ENCODE measurements at places on chromosomes 6 and 20.

DNA sequence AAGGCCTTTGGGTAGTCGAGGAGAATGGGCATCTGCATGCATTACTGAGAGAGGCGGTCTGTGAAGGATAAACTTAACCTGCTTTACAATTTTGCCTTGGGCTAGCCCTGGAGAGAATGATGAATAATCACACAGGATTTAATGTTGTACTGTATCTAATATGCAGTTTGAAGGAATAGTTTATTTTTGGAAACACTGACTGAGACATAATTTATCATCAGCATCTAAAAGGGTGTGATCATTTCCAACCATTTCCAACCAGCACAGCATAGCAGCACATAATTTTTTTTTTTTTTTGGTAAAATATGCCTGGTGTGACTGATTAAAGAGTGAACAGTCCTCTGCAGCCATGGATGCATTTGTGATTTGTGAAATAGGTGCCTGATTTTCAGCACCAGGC, 519.5 kb downstream of the PHF3 start:
- DNase-seq: no peak

DNA sequence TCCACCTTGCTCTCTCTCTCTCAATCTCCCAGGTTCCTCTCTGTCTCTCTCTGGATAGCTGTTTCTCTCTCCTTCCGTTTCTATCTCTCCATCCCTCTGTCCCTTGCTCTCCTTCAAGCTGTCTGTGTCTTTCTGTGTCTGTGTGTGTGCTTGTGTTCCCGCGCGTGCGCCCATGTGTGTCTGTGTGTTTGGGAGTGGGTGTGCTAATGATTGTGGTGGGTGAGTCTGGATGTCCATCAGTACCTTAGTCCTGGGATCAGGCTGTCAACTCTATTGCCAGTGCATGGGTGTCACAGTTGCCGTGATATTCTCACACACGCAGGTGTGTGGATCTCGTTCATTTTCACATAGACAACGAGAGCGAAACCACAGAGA, 1380.6 kb upstream of the DEFB115 start:
- DNase-seq: no peak

GRCh38 chr6:44642349-44642748, 254.8 kb downstream of the CDC5L start:
- no peak for DNase-seq

GRCh38 chr6:144796070-144796469, 510.9 kb downstream of the UTRN start:
- no peak for DNase-seq

GRCh38 chr20:1215386-1216170, 10.3 kb upstream of the RAD21L1 start:
- no peak for DNase-seq

- no peak for DNase-seq
These were observed 96.5 kb upstream of the SCP2D1 start for GRCh38 chr20:18717062-18717461.

GRCh38 chr6:149806127-149806526, 56.6 kb downstream of the PCMT1 start:
- no peak for DNase-seq

GRCh38 chr6:72689107-72689954, 67.5 kb downstream of the KCNQ5 start:
- no peak for DNase-seq

DNA sequence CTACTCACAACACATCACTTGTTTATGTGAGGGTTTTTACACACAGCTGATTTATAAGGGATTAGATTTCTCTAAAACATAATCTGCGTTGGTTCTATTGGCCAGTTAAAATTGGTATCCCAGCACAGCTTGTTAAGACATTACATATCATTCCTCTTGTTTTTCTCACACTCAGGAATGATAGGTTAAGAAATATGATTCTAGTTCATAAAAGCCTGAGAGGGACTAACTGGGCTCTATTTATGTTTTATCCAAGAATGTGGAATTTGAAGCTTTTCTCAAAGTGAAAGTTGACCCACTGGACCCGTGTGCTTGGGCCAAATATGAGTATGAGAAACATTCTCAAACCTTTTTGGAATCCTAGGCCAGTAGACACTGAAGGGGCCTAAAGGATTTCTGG, 117.3 kb downstream of the TMEM170B start:
- no peak for DNase-seq

DNA sequence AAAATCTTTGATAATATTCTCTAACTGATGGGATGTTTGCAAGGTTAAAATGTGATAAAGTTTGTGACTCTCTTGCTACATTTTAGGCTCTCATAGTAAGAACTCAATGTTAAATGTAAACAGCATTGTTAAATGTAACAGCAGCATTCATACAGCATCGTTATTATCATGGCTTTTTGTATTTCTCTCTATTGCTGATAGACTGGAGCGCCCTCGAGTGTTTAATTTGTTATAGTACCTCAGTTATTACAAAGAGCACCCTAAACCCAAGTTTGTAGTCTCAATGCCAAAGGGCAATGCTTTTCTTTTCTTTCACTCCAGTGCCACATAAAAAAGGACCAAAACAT, 14.9 kb upstream of the TTPAL start:
- peak; percentile 70 for DNase-seq

DNA sequence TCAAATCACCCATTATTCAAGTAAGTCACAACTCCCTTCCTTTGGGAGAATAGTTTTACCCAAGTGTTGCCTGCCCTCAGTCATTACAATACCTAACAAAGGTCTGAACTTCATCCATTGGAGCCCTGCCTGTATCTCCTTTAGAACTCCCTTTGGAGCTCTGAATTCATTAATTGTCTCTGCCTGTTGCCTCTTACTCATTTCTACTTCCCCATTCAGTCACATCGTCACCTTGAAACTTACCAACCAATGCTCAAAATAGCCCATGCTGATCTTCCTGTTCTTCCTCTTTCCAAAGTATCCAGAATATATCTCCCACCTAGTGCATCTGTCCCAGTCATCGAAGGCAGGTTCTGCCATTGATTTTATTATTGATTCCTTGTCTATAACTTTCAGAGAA, 120.7 kb upstream of the ADGRF1 start:
- no peak for DNase-seq

DNA sequence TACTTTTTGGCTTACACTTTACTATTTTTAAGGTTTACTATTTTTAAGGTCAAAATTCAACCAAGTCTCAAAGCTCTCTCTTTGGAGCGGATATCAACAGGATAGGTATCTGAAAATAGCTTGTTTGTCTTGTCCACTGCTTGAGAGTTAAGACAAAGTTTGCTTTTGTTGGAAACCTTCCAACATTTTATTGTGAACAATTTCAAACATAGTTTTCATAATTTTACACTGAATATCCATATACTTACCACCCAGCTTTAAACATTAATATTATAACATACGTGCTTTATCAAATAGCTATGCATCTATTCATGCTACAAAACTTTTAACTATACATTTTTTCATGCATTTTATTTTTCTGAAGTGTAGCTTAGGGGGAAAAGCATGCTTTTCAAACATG, 109.9 kb downstream of the FYN start:
- DNase-seq: no peak

DNA sequence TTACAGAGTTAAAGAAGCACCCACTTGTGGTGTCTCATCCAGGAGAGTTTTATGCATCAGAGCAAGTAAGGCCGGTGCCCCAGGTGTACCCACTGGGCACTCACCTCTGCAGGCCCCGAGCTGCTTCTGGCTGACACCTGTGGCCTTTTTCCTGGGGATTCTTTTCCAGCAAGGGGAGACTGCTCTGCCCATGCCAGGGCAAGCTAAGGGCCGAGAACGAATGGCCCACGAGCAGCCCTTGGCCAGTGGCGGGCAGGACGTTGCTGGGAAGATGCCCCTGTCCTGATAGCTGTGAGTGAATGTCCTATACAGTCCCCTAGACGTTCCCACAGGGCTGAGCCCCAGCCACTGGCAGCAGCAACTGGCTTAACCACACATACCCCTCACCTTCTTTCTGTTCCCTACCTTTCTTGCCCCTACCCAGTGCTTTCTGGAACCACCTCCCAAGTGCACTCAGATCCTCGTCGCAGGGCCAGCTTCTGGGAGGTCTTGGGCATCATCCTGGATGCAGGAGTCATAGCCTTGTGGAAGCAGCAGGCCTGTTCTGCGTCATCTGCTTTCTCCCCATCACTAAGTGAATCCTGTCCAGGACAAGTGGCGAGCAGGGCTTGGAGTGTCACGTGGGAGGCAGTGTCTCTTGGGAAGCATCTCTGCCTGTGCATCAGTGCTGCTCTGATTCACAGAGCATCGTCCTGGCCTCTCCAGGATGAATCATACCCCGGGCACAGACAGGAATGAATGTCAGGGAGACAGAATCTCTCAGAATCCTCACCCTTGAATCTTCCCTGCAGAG, 32.5 kb downstream of the SYNDIG1 start:
- peak; percentile 25 for DNase-seq

DNA sequence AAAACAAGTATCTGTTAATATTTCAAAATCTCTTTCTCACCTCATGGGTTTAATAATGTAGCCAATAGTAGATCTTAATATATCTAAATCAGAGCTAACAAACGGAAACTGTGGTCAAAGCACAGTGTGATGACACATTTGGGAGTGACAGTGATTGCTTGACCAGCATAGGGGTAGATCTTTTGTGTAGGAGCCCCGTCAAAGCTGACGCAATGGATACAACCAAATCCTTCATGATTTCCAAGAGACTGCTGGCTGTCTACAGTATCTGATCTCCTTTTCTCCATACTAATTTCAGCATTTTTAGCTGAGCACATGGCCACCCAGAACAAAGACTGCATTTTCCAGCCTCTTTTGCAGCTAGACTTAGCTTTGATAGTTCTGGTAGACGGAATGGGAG, 299.3 kb upstream of the ECI2 start:
- no peak for DNase-seq

GRCh38 chr20:9409981-9410380, 104.4 kb upstream of the LAMP5 start:
- DNase-seq: peak; percentile 45

DNA sequence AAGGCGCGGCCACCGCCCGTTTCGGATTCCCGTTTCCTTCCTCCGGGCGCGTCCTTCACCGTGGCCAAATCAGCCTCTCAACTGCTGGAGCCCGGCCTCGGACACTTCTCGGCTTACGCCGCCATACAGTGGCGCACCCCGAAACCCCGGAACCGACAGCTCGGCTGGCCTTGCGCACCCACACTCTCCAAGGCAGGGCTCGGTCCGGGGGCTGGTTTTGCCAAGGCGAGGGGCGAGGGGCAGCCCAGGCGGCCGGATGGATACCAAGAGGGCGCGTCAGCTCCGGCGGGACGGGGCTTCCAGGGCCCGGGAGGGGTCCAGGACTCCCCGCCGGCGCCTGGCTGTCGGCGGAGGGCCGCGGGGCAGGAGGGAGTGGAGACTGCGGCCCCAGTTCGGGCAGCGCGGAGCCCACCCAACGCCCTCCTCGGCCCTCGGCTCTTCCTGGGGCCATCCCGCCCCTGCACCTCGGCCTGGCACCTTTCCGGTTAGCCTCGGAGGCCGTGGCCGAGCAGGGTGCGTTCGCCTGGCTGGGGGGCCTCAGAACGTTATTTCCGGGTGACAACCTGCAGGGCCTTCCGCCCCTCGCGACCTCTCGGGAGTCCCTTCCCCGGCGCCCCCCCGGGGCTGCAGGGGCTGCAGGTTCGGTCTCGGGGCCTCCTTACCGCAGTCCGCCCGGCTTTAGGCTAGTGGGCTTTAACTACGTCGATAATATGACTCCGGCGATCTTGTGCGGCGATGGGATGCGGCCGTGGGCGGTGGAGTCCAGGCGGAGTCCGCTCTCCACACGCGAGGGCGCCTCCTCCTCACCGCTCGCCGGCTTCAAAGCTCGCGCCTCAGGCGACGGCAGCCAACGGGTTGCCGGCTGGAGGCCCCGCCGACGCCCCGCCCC, 697 bp upstream of the CEP43 start:
- peak; percentile 20 for DNase-seq

DNA sequence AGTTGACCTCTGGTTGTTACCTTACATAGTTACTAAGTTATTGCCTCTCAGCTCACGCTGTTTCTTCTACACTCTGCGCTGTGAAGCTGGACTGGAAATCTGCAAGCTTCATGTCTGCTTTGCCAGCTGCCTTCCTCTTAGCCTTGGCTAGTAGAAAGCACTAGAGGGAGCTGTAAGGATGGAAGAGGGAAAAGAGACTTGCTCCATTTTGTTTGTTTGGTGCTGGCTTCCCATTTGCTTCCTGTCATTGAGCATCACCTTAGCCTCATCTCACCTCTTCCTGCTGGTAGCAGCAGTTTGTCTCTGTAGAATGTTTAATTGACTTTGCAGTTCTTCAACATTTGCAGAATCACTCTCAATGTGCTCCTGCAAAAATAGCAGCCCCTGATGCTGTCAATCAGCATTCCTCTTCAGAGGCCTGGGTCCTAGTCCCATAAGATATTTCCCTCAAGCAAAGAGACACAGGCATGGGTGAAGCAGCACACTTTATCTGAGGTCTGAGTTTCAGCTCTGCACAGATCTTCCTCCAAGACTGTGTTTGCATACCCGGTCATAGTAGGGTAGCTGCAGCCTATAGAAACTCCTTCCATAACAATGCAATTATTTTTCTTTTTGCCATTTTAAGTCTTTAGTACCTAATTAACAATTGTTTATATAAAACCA, 302.2 kb upstream of the EPHA7 start:
- DNase-seq: peak; percentile 45
